ENCODE measurements at places on chromosomes 7 and 10. TPM values are rescaled to one million over a fixed set of nuclear protein-coding genes. Genes with fewer than 3 reads are reported as not detected.

Gene ACTL6B
- not detected for total RNA-seq

Gene TMEM229A
- total RNA-seq, result 0.80 TPM

DNA sequence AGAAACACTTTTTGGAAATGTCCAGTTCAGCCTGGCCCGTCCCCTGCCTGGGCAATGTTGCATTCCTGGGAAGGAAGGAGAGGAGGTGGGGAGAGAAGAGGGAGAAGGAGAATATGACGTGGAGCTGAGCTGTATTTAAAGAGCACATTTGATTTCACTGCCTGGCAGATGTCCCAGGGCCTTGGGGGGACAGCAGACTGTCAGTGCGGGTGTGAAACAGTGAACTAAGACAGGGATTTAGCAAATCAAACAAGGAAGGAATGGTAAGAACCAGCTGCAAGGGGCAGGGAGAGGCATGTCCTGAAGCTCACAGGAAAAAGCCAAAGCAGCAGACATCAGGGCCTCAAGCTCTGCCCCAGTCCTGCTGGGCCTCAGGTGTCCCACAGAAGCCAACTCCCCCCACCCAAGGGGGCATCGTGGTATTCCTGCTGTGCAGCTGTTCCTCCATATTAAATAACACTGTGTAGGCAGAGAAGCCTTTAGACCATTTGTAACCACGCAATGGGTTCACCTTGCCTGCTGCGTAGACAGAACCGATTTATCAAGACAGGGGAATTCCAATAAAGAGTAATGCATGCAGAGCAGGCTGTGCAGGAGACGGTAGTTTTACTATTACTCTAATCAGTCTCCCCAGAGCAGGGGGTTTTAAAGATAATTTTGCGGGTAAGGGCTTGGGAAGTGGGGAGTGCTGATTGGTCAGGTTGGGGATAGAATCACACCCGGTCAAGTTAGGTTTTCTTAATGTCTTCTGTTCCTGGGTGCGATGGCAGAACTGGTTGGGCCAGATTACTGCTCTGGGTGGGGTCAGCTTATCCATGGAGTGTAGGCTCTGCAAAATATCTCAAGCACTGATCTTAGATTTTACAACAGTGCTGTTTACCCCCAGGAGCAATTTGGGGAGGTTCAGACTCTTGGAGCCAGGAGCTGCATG, 18.3 kb downstream of the LEP start:
- DNase-seq, result no peak

DNA sequence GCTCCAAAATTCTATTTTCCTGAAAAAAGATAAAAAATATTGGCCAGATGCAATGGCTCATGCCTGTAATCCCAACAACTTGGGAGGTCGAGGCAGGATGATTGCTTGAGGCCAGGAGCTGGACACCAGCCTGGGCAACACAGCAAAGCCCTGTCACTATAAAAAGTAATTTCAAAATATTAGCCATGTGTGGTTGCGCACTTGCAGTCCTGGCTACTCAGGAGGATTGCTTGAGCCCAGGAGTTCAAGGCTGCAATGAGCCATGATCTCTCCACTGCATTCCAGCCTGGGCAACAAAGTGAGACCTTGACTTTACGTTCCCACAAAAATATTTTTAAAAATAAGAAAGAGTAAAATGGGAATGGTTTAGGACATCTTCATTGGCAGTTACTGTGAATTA, 104.1 kb upstream of the AFAP1L2 start:
- no peak for DNase-seq

GRCh38 chr7:81138870-81139269, 220.0 kb upstream of the SEMA3C start:
- no peak for DNase-seq

GRCh38 chr7:128959296-128959695, 21.6 kb downstream of the IRF5 start:
- no peak for DNase-seq

DNA sequence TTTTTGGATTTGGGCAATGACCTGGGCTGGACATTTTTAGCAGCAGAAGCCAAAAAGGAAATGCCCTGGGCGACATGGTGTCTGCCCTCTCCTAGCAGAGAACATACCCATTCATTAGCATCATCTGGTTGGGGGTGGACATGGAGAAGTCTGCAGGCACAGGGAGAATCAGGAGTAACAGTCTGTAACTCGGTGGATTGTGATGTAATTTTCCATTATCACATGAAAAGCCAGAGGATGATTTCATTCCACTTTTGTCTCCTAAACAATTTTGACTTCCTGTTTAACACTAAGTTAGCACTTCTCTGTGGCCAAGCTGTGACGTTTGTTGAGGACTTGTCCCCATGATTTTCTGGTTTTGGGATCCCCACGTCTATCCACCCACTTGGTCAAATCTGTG, 153.8 kb upstream of the HABP2 start:
- DNase-seq, result no peak
